ENCODE measurements at places on chromosomes 12 and 14.

- no peak for DNase-seq
Observed at GRCh38 chr14:21185491-21185890, 29.6 kb upstream of the OR5AU1 start.

DNA sequence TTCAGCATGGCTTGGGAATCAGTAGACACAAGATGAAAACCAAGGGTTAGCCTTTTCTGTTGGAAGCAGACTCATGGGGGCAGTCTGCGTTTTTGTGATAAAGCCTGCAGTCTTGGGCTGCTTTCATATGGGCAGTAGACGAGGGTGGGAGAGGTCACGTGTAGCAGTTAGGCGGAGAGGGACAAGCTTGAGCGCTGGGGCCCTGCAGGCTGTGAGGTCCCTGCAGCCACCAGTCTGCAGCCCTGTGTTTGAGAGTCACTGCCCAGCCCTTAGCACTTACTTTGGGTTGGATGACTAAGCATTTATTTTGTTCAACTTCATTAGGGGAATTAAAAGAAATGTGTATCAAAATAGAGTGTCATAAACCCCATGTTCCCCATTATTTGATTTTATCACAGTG lies 37.2 kb downstream of the EP400 start:
- DNase-seq = no peak

- no peak for DNase-seq
Observed at GRCh38 chr12:104172570-104172947, 34.5 kb upstream of the NFYB start.

- DNase-seq = no peak
Observed at GRCh38 chr14:76948213-76948947, 80.1 kb downstream of the IRF2BPL start.

DNA sequence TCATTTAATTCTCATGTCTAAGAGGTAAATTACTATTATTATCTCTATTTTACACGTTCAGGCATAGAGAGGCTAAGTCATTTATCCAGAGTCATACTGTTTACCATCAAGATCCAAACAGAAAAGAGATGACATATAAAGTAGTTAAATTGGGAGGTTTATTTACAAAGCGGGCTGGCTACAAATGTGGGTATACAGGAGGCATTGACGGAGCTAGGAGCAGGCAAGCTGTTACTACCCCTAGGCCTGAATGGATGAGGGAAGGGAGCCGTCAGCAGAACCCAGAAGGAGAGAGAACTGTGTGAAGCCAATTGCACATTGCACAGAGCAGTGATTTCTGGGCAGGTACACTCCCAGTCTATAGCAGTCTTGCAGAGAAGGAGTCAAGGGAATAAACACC lies 39.8 kb downstream of the DACT1 start:
- no peak for DNase-seq
